ENCODE measurements at places on chromosomes 5 and 9.

DNA sequence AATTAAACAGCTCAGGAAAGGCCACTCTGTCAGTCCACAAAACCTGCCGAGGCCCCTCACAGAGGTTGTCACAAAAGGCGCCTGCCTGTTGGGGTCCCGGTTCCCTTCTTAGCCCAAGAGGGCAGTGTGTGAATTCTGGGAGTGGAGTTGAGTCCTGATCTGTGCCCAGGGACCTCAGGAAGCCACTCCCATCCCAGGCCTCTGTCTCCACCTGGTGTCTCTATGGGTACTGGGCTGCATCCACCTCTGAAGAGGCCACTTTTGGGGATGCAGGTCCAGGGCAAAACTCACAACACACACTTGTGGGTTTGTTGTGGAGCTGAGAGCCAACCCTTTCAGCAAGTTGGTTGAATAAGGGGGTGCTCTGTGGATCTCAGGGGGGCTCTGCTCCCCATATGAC, 74.3 kb upstream of the STXBP1 start:
- no peak for DNase-seq

DNA sequence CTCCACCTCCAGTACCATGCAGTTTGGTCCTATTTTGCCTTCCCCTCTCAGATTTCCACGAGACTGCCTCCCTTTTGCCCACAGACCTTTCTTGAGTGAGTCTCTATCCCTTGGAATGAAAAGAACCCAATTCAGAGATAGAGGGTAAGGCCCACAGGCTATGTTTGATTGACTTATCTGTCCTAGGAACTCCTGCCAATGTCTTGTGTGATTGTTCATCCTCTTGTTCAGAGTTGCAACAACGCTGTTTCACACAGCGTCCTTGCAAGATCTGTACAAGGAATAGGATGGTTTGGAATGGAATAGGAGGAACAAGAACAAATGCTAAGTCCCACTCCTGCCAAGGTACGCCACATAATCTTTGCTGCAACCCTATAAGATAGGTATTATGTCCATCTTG, 142.2 kb upstream of the ABCA1 start:
- DNase-seq: no peak

- DNase-seq: no peak
Measured at GRCh38 chr9:136178061-136178772, 26.7 kb downstream of the LHX3 start.

DNA sequence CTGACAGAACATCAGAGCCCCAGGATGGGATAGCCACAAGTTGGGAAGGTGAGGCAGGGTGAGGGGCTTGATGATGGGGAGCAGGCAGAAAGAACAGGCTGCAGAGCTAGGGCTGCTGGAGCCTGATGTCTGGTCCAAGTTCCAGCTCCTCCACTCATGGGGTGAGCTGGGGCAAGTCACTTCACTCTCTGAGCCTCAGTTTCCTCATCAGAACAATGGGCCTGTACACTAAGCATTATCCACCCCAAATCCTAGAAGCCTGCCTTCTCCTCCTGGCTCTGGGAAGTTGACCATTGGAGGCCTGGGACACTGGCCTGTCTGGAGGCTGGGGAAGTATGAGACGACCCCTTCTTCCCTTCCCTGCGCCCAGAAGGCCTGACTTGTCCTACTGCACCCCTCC, 51.8 kb upstream of the PSD2 start:
- no peak for DNase-seq

DNA sequence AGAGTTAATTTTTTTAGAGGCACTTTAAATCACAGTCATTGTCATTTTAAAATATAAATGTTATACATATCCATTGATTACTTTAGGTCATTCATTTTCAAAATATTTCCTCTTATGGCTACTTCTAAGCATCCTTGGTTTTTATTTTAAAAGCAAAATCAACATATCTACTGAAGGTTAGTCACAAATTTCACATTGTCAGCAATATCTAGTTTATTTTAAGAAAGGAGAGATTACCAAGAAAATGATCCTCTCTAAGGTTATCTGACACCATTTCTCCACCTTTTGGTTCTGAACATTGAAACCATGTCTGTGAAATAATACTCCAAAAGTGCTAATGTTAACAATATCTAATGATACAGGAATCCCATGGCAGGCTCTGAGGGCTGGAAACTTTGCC, 24.5 kb downstream of the SEMA6A start:
- DNase-seq: no peak

DNA sequence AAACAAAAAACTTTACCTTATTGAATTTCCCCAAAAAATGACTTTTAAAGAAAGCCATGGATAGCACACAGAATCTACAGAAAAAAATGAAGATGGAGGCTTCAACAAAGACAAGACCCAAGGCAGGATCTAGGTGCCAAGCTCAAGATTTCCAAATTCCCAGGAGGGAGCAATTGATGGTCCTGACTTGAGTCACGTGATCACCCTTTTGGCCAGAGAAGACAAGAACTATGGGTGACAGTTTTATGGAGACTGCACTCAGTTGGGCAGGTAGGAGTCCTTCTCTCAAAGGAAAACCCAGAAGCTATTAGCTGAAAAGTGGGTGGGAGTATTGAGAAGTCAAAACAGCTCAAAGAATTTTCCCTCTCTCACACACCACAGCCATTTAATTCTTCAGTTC, 3.2 kb upstream of the SLIT3 start:
- DNase-seq: no peak

DNA sequence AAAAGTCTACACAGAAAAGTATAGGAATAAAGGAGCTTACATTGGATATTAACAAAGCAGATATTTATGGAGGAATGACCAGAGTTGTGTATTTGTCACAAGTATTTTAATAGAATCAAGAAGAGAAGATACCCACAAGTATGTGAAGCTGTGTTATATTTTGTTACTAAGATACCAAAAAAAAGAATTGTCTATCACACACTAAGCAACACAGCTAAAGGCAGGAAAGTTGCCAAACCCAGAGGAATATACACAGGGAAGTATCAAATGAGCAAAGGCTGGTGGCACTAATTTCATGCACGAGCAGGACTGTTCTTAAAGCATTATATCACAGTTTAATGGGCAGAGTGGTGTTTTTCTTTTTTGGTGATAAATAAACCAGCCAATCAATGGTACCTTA, 30.9 kb upstream of the RAI14 start:
- DNase-seq: no peak

DNA sequence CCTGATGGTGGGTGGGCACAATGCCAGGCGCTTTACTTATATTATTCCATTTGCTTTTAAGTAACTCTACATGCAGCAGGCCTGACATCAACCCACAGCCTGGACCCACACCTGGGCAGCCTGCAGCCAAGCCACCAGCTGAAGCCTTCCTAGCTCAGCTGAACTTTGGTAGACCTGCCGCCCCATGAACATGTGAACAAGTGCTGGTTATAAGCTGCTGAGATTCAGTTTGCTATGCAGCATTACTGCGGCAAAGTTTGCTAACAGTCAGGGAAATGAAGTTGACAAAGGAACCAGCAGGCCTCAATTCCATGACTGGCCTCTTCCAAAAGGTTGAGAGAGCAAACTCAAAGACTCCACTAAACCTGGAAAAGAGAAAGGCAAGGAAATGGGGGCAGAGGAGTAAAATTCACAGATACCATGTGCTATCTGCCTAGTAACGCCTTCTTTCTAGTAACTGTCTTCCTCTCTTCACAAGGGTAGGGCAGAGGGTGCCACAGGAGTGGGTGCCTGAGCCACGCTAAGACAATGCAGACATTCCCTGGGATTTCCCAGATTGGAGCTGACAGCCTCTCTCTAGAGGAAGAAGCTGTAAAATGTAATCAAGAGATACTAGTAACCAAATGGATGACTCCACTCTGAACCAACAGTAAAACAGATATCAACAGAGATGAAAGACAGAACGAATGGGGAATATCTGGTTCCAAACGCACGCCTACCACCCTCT, 2.9 kb downstream of the BOD1 start:
- DNase-seq: no peak

DNA sequence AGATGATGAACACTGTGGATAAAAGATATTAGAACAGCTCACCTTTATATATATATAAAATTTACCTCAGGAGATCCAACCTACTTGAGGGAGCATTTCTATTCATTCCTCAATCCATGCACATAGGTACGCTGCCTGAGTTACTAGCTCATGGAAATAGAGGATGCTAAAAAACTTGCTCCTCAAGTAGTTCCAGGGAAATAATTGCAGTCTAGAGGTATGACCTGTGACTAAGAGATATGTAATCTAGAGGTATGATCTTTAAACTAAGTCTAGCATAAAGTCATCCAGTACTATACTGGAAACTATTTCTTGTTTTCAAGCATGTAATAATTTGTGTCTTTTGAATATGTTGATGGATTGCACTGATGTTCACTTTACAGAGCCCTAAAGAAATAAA, 471.2 kb downstream of the TAF11L14 start:
- no peak for DNase-seq

Measured in OCI-LY7 (cell line).